Cortex of kidney (tissue), 1 donor: ENCODE measurements at places on chromosomes 6 and 20.

GRCh38 chr6:10759312-10759839, 11.8 kb downstream of the TMEM14B start:
- DNase-seq: no peak

DNA sequence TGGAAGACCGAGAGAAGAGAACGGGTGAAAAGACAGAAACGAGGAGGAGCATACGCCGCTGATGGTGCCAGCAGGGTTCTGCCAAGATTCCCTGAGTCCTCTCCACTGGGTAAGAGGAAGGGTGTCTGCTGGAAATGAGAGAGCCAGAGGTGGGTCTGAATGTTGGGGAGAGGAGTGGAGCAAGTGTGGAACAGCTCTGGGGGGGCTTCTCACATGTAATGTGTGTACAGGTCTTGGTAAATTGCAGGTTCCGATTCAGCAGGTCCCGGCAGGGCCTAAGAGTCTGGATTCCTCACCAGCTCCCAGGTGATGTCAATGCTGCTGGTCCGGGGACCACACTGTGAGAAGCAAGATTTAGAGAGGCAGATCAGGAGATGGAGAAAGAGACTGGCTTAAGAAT, 1.5 kb upstream of the EBF4 start:
- DNase-seq: no peak

- DNase-seq: no peak
Measured at GRCh38 chr6:25913741-25914140, 16.8 kb downstream of the SLC17A2 start.

DNA sequence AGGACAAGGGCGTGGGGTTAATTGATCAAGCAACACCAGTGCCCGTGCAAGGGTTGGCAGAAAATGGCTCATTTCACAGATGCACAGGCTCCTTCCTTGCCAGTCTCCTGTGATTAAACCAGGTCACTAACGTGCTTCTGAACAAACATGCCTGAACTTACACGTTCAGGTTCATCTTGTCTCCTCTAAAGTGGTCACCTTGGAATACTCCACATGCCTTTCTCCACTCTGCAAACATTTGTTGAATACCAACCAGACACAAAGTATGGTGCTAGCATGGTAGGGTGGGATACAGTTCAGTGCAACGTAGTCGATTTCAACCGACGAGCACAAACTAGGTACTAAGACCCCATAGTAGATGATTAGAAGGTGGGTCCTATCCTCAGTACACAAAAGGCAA, 72.6 kb upstream of the PTPRT start:
- no peak for DNase-seq

- no peak for DNase-seq
Measured at GRCh38 chr6:122861594-122861993, 72.5 kb downstream of the SMPDL3A start.

DNA sequence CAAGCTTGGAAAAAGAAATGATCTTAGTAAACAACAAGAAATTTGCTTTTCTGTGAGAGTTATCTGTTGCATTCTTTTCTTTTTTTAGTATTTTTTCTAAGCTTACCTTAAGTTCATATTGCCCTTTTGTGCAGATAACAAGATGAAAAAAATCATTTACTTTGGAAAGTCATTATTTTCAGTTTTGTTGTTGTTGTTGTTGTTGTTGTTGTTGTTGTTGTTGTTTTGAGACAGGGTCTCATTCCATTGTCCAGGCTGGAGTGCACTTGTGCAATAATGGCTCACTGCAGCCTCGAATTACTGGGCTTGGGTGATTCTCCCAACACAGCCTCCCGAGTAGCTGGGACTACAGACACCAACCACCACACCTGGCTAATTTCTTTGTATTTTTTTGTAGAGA, 8.8 kb upstream of the STX11 start:
- no peak for DNase-seq

DNA sequence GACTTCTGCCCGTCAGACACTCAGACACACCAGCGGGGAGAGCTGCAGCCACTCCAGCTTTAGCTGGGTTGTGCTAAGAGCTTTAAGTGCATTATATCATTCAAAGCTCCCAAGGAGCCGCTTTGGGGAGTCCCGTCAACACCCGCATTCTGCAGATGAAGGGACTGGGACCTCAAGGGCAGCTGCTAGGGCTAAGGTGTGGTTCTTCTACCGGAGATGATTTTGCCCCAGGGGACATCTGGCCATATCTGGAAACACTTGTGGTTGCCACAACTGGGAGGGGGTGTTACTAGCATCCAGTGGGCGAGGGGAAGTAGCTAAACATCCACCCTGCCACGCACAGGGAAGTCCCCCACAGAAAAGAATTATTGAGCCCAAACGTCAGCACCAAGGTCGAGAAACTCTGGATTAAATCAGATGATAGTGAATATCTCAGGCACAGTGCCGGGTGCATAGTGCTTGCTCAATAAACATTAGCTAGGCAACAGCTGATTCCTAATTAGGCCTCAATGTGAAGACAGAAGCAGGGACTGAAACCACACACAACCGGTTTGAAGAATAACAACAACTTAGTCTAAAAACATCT, 29.6 kb downstream of the PMEPA1 start:
- DNase-seq: no peak

DNA sequence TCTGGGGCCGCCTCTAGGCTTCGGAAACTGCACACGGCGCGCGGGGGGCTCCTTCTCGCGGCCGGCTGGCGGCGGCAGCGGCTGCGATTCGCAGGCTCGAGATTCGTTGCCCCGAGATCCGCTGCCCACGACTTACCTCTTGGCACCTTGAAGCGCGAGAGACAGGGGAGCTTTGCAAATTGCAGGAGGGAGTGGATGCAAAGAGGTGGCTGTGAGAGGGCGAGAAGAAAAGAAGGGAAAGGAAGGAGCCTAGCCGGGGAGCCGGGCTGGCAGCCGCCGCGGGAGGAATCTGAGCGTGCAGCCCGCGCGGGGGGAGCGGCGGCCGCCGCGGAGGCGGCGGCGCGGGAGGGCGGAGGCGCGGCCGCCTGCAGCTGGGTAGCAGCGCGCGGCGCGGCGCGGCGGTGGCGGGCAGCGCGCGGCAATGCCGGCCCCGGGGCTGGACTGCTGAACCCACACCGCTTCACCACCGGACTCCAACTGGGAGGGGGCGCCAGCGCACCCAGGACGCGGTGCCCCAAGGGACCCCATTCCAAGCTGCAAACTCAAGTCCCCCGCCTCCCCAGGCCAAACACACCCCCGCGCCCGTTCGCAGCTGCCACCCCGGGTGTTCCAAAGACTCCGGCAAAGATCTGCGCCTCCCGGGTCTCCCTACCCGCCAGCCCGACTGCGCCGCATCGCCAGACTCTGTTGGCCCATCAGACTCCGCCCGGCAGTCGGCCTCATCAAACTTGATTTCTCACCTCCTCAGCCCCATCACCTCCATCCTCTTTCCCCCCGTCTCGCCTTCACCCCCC, 44.2 kb upstream of the SUPT3H start:
- DNase-seq: no peak

DNA sequence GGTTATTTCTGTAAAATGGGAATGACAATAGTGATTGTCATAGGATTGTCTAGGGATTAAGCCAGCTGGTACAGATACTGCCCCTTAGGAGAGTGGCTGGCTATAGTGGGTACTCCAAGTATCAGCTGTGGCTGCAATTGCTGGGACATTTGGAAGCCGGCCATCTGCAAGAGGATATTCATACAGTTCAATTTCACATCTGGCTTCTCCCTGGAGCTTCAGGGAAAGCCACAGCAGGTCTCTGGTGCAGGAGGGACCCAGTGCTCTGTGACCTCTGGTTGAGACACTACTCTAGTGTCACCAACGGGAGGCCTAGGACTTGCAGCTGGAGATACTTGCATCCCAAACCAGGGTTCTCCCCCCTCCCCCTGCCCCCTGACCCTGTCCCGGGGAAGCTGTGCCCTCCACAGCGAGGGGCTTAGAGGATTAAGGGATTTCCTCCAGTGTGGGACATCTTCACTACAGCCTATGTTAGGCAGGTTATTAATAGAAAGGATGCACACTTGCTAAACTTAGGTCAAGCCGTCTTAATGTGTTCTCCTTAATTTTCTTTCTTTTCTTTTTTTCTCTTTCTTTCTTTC, 2.7 kb downstream of the SLC2A10 start:
- DNase-seq: no peak

DNA sequence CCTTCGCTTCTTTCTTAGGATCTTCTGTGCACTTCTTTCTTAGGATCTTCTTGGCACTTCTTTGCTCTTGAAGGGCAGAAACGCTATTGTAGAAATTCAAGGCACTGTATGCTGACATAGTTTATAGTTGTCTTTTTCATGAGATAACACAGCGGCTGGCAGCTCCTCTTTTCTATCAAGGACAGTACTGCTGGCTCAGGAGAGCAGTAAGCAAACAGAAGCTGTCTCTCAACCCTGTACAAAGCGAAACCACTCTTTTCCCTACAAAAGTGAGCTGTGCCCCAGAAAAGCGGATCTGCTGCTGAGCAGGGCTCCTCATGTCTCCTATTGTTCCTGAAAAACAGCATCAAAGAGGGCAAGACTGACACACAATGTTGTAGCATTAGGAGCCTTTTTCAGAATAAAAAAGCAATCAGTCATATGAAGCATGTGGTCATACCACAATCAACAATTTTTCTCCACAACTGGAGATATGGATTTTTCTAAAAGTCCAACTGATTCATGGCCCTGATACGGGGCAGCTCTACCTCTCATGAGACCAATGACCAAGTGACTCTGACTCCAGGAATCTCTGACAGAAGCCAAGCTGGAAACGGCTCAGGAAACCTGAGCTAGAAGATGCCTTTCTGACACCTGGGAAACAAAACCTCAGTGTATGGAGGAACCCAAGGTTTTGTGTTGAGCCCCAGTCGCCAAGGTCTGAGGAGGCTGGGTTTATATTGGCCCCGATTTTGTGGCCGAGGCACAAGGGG, 255.9 kb downstream of the ESR1 start:
- no peak for DNase-seq

DNA sequence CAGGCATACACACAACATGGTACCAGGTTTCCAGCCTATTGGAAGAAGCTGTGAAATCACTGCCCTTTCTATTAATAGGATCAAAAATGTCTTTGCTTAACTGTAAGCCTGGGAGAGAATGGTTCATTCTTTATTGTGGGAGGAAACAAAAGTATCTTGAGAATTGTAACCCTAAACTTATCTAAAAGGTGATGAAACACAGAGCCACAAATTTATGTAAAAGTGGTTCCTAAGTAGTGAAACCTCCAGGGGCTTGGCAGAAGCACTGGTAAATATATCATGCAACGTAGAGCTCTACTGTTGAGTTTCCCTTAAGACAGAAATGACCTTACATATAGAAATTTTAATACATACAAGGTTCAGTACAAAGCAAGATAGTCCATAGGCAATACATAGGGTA, 17.2 kb upstream of the NOX3 start:
- DNase-seq: no peak

GRCh38 chr6:47109281-47109680, 67.1 kb upstream of the ADGRF1 start:
- no peak for DNase-seq

- no peak for DNase-seq
Measured at GRCh38 chr20:10261702-10262101, 43.1 kb downstream of the SNAP25 start.

GRCh38 chr6:6825193-6825784, 236.8 kb downstream of the LY86 start:
- DNase-seq: no peak

- DNase-seq: no peak
Measured at GRCh38 chr6:109296452-109296851, 85.8 kb downstream of the CD164 start.

- no peak for DNase-seq
Measured at GRCh38 chr6:71402096-71402495, 113.5 kb downstream of the OGFRL1 start.

DNA sequence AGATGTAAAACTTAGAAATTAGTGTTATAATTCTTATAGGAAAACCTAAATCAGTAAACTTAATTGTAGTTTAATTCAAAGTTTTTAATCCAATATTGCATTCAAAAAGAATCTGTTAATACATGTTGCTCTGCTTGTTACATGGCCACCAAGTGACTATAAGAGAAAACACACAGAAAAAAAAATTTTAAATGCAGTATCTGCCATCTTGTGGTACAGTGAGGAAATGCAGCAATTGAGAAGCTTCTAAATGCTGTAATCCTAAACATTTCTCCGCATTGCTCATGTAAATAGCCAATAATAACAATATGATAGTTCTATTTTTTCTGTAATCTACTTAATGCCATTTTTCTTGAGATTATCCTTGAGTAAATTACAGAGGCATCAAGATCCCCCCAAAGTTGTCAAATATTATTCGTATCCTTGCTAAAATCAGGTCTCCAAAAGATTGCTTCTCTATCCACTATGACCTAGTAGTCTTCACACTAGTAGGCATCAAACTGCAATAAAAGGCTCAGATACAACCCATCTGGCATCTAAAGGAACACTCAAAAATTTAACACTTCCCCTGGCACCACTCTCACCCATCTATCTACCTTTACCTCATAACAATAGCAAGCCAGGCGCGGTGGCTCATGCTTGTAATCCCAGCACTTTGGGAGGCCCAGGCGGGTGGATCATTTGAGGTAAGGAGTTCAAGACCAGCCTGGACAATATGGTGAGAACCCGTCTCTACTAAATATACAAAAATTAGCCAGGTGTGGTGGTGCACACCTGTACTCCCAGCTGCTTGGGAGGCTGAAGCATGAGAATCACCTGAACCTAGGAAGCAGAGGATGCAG, 34.6 kb downstream of the HDAC2 start:
- no peak for DNase-seq

DNA sequence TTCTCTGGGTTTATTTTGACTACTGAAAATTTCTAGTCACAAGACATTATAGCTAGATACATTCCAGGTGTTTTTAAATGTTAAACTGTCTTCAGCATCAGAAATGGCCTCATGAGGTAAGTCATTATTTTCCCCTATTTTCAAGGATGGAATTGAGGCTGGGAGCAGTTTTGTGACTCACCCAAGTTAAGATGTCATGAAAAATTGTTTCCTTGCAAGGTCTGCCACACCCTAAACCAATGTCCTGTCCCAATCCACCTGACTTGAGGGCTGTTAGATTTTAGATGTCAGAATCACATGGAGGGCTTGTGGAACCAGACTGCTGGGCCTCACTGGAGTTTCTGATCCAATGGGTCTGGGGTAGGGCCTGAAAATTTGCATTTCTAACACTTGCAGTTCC, 16.9 kb downstream of the SLC22A3 start:
- DNase-seq: no peak
